ENCODE measurements at places on chromosomes 11 and 22.

DNA sequence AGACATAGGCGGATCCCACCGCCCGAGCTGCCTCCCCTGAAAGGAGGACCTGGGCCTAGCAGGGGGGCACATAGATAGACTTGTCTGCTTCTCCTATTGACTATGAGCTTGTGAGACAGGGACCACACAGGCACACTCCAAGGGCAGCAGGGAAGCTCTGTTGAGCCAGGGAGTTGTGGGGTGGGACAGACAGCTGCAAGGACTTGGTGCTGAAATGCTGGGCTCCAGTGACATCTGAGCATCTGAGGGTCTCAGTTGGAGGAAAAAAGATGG, 53.4 kb upstream of the ANO1 start:
- DNase-seq, result peak; percentile 52

DNA sequence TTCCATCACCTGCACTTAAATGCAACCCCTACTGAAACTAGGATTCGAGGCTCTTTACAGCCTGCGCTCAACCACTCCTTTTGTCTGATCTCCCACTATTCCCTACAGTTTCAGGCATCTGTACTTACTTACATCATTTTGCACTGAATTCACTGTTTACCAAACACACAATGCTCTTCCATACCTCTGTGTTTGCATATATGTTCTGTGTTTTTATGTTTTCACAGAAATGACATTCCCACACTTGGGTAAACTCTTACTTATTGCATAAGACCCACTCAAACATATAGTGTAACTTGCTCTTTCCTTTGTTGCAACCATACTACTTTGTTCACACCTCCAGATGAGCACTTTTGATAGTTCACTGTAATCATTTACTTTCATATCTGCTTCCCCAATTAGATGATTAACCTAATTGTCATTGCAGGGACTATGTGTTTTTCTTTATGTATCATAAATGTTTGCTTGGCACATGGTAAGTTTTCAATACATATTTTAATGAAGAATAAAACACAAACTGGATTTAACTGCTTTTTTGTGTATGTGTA, 54.6 kb downstream of the ZBTB44 start:
- no peak for DNase-seq

GRCh38 chr22:50525104-50525857, at the start of gene SCO2:
Gene SCO2 (minus strand): TSS chr22:50525598. CDS start chr22:50524411, 1,187 bp downstream.
- peak; percentile 95 for DNase-seq

DNA sequence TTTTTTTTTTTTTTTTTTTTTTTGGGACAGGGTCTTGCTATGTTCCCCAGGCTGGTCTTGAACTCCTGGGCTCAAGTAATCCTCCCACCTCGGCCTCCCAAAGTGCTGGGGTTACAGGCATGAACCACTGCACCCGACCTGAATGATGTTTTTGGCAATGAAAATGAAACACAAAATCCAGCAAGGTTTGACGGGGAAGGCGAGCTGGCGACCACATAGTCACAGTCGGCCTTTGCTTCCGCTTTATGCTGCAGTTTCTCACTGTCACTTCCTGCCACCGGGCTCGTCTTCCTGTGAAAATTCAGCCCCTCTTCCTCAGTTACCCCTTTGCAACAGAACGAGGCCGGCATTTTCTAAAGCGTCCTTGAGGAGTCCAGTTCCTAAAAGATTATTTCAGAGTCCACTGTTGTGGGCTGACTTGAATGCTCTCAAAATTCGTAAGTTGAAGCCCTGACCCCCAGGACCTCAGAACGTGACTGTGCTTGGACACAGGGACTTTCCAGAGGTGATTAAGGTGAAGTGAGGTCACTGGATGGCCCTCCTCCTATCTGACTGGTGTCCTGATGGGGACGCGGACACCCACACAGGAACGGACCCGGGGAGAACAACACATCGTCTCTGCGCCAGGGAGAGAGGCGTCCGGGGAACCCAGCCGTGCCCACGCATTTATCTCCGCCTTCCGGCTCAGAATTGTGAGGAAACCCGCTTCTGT, 2.9 kb upstream of the BID start:
- no peak for DNase-seq

GRCh38 chr11:97856666-97857065, 1164.1 kb upstream of the CNTN5 start:
- DNase-seq, result no peak

Data from coronary artery (tissue), 2 donors.